ENCODE measurements at places on chromosomes 2 and 18. TPM values are rescaled to one million over a fixed set of nuclear protein-coding genes. Genes with fewer than 3 reads are reported as not detected.

Gene RGPD4
- total RNA-seq: not detected

Gene MEX3C
- total RNA-seq: 104 TPM

Gene ANKRD30B
- 0.16 TPM for total RNA-seq

Gene ADD2
- total RNA-seq: 435 TPM

Gene SERPINB4
- not detected for total RNA-seq

Gene PID1
- 46.2 TPM for total RNA-seq

Gene MARCHF4
- total RNA-seq: 8.7 TPM

Gene REG3G
- not detected for total RNA-seq

Gene EPHA4
- 259 TPM for total RNA-seq

Gene RNPEPL1
- 4.4 TPM for total RNA-seq

Gene DIPK1C
- 12.3 TPM for total RNA-seq

Gene BIRC6
- total RNA-seq: 272 TPM

Measured in occipital lobe (tissue), 3 donors.